ENCODE measurements at places on chromosomes 1 and 21.

DNA sequence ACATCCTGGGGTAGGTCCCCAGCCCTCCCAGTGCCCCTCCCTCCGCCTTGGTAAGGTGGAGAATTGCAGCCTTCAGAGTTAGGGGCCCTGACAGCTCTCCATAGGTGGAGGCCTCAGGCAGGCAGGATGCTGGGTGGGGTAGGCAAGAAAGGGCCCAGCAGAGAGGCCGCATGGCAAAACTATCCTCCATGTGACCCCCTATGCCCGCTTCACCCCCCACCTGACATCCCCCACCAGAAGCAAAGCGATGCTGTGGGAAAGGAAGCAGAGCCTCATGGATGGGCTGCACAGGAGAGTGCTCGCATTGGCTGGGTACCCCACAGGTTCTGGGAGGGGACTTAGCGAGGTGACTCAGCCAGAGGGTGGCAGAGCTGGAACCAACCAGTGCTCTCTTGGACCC is 1.6 kb downstream of the S100A9 start:
- DNase-seq = no peak

- DNase-seq = no peak
Observed at GRCh38 chr1:236508593-236509027, 15.2 kb upstream of the LGALS8 start.

DNA sequence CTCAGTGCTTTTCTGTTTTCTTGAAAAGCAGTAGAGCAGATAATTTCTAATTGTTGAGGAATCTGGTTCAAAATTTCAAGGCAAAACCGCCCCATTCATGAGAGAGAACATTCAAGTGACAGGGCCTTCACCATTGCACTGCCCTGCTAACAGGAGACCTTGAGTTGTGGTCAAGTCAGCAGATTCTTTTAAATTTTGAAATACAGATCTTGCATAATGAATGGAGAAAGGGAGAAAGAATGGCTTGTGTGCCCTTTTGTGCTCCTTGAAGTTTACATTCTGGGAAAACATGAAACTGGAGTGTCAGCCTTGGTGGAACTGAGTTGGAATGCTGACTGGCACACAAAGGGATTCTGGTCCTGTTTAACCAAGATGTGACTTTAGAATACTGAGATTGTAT is 164.5 kb upstream of the UBE2U start:
- no peak for DNase-seq

DNA sequence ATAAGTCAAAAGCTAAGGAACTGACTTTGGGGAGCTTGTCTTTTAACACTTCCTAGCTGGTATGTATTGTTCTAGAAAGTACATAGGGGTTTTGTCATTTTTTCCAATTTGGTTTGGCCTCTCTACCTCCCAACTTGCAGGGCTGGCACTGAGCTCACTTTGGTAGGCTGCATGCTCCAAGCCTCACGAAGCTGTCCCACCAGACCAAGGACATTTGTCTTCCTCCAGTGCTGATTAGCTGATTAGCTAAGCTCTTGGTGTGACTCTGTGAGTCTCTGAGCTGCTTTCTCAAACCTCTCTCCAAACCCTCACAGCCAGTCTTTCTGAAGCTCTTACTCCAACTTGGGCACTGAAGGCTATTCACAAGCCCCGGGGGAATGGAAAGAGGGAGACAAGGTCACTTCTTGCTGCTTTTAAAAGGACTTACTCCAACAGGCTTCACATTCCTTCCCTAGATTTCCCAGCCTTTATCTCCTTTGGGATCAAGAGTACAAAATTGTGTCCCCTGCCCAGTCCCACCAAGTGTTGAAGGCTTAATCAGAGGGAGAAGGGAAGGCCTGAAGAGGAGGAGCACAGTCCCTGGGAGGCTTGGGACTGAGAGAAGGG is 893 bp upstream of the CFAP45 start:
- no peak for DNase-seq

Measured in CD4-positive, alpha-beta T cell treated with Interferon gamma for 1 hour (primary cell).